Stimulated activated CD4-positive, alpha-beta T cell treated with anti-CD3 and anti-CD28 coated beads, TNF-alpha, amount 100 ng/mL, for 24 hours (primary cell): ENCODE measurements at places on chromosomes 6 and 20.

DNA sequence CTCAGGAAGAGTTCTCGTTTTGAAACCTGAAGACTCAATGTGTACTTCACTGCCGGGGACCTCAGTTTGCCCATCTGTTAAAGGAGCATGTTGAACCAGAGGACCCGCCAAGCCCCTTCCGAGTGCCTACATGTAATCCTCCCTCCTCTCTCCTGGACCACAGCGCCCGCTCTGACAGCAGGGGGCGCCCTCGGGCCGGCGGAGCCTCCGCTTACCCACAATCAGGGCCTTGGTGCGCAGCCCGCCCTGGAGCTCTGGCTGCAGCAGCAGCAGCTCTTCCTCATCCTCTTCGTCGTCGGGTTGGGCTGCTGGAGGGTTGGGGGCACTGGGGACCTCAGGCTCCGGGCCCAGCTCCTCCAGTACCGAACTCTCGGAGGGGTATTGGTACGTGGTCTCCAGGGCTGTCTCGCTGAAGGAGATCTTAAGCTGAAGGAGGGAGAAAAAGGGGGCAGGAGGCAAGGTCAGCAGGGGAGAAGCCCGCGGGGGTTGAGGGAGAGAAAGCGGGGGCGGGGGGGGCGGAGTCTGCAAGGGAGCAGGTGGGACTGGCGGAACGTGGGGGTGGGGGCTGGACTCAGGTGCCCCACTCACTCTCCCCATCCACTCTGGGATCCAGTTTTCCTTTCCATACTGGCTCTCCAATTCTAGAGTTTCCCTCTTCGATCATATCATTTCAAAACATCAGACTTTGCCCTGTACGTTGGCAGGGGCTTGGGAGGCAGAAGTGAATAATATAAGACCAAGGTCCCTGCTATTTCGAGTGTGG is 6.3 kb upstream of the DHX16 start:
- DNase-seq = peak; percentile 80

GRCh38 chr6:125943528-125944433 is 12.8 kb upstream of the HINT3 start:
- DNase-seq = no peak

DNA sequence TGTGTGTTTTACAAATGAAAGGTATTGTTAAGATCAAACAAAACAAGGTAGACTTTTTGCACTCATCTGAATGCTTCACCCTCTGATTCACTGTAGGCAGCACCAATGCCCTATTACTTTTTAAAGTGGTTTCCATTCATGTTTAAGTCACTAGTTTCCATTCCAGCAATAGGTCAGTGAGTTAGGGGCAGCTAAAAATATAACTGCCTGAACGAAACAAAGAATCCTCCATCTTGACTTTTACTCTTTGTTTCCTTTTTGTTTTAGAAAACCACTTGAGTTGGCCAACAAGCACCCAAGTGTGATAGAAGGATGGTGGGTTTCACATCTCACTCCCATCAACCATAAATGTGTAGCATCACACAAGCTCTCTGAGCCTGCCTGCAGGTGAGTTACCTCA is 25.5 kb downstream of the CLIC5 start:
- no peak for DNase-seq

DNA sequence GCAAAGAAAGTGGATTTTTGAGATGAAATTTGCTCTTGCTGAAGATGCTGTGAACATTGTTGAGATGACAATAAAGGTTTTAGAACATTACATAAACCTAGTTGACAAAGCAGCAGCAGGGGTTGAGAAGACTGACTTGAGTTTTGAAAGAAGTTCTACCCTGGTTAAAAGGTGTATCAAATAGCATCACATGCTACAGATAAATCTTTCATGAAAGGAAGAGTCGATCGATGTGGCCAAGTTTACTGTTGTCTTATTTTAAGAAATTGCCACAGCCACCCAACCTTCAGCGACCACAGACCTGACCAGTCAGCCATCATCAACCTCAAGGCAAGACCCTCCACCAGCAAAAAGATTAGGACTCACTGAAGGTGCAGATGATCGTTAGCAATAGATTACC is 155.3 kb downstream of the HS3ST5 start:
- no peak for DNase-seq

DNA sequence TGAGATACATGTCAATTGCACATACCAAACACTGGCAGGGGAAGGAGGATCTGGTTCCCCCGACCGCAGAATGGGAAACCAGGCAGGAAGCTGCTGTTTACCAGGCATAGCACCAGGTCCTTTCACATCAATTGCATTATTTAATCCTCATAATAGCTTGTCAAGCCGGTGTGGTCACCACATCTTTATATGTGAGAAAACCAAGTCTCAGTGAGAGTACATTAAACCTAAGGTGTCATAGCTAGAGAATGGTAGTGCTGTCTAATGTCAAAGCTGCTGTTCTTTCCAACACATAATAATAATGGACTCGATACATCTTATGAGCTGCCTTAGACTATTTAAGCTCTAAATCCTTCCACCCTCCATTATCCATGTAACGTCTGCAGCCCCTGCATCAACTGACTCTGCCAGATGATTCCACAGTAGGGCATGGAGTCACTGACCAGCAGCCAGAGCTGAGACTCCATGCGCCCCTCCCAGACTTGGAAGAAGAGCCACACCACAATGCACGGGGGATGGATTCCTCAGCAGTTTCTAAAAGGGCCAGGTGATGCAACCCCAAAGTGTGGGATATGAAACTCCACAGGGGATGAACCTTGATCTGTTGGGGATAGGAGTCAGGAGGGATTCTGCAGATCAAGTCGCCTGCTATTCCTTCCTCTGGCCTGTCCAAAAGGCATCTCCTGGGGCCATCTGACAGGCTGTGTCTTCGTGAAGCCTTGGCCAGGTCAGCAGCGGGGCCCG is 71.8 kb downstream of the GPR6 start:
- DNase-seq = no peak

DNA sequence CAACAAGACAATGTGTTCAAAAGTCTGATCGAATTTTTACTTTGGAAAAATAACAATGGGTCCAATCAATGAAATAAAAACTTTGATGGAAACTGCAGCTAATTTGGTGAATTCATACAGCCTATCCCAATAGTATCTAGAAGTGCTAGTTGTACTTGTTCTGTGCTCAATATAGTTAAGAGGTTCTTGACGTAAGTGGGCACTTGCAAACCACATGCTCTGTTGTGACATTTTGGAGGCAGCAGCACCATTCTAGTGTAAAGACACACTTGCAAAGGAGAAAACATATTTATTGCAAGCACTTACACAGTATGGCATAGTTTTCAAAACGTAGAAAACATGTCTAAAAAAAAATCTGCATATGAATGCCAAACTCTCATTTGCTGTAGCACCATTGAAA is 6.7 kb upstream of the KLHL31 start:
- DNase-seq = no peak

DNA sequence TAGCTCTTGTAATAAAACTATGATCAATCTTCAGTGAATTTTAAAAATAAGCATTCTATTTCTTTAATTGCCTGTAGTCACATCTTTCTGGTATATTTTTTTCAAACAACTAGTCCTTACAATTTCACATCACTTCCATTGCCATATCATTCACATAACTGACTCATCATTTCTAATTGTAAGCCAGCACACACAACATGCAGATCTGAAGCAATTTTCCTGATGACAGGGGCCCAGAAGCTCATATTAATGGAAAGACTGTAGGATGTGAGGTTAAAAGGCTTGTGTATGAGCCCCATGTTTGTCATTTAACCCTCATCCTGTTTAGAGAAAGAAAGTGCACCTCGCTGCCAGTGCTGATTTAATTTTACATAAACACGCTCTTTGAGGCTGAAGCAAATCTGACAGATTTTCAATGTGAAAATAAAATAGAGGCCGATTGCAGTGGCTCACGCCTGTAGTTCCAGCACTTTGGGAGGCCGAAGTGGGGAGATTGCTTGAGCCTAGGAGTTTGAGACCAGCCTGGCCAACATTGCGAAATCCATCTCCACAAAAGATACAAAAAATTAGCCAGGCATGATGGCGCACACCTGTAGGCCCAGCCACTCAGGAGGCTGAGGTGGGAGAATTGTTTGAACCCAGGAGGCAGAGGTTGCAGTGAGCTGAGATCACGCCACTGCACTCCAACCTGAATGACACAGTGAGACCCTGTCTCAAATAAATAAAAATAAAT is 40.1 kb upstream of the LTV1 start:
- no peak for DNase-seq

DNA sequence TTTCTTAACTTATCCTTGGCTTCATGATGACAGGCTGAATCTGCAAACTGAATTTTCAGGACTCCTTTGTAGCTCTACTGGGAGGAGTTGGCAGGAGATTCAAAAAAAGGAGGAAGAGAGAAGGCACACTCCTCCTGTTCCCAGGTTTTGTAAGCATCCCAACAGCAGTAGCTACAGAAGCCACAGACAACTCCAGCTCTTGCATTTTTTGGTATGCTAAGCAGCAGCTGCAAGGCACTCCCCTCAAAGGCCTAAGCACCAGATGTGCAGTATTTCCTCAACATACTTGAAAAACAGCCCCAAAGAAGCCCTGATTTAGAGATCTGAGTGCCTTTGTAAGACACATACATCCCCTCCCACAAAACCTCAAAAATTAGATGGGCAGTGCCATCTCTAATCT is 328.6 kb upstream of the SYNCRIP start:
- DNase-seq = no peak

GRCh38 chr20:1793821-1794220 is 101.4 kb upstream of the SIRPA start:
- DNase-seq = no peak

DNA sequence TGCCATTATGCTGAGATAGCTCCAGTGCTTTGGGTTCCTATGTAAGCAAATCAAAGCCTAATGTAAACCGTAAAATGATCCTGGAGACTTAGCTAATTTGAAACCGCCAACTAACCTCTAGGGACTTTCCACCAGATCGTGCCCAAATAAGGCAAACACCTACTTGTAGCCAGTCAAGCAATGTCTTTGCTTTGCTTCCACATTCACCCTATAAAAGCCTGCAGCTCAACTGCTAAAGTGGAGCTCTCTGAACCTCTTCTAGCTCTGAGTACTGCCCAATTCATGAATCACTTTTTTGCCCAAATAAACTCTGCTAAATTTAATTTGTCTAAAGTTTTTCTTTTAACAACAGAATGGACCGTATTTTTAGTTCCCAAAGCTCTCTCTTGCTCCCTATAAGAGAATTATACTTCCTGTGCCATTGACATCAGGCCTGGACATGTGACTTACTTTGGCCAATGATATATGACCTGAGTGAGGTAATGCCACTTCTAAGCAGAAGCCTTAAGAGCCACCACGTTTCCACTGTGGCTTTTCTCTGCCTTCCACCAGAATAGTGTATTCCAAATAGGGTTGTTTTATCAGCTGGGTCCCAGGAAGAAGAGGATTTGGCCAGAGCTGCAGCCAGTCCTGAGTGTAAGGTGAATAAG is 34.8 kb upstream of the PSMF1 start:
- no peak for DNase-seq

DNA sequence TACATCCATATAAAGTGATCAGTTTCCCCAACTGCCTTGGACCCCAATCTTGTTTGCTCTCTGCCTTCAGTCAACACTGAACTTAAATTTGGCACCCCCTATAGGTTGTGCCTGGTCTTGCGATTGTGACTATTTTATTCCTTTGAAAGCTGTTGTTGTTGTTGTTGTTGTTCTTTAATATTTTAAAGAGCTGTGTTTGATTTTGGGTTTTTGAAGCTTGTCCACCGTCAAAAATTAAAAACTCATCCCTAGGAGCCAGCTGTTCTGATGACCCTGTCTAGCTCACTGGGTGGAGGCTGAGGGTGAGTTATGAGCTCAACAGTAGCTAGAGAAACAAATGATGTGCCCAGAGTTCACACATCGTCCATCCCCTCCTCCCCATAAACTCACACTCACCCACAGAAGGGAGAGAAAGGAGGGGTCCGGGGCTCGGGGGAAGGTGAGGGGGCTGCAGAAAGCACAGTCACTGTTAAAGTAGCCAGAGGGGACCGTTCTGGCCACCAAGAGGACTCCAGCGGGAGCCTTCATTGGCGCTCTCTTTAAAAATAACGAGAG is 4.0 kb downstream of the SIM1 start:
- no peak for DNase-seq

DNA sequence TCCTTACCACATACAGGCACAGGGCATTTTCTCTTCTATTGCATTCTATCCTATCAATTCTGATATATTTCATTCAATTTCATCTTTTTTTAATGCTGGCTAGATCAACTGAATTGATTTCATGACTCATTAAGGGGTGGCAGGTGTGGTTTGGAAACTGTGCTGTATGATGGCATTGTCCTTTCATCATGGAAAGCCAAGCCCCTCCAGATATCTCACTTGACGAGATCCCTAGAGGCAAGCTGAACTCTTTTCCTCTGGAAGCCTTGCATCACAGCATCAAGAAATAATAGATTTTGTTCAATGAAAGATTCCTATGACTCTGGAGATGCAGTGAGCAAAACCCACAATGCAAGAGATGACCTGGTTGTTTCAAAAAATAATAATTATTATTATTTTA is 401.2 kb downstream of the PREX1 start:
- no peak for DNase-seq

GRCh38 chr6:167947716-167948115 is 49.8 kb upstream of the KIF25 start:
- no peak for DNase-seq

GRCh38 chr6:81636930-81637568 is 115.4 kb downstream of the TENT5A start:
- no peak for DNase-seq

- DNase-seq = no peak
Measured at GRCh38 chr6:156859686-156860085, 82.5 kb downstream of the ARID1B start.

GRCh38 chr6:108751282-108751681 is 96.9 kb upstream of the ARMC2 start:
- no peak for DNase-seq

DNA sequence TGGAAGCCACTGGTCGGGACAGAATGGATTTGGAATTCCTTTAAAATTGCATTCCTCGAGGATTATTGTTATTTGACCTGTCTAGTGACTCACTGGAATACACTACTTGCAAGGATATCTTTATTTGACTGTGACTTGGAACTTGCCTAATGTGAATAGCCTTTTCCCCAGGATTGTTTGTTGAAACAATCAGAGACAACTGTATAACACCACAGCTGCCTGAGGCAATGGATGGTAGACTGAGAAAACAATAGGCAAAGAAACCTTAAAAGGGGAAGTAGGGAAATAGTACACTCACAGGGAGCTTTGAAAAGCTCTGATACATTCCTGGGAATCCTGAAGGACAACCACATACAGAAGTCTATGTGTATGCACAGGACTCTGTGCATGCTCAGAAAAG is 465.3 kb downstream of the BMP2 start:
- no peak for DNase-seq
